ENCODE measurements at places on chromosomes 2 and 18. TPM values are rescaled to one million over a fixed set of nuclear protein-coding genes. Genes with fewer than 3 reads are reported as not detected.

Gene ALPI
- not detected for total RNA-seq

DNA sequence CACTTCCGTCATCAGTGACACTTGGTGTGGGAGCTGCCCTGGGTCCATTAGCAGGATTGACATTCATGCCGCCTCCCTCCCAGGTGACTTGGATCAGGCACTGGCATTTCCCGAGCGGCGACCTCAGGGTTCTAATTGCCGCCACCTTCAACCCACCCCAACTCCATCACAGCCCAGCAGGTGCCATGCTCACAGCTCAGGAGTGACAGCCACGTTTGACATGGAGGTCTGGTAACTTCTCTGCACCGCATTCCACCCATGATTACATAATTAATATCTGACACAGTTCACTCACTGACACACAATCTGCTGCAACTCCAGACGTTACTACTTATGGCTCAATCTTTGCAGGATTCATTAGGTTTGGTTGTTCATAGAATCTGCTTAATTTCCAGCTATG lies 450.9 kb upstream of the MYT1L start:
- no peak for DNase-seq
- H3K4me3 ChIP-seq, result no peak overlapping the region
- 0 out of 2 replicates have a peak, but pooled peaks cover 12% of the 10 kb centered on the region for H3K27me3 ChIP-seq
- H3K36me3 ChIP-seq, result no peaks in the 10 kb centered on the region
- no peaks in the 10 kb centered on the region for H3K4me1 ChIP-seq
- no peak overlapping the region for H3K27ac ChIP-seq

Gene CMPK2
- 1.5 TPM for total RNA-seq

Gene MROH2A
- not detected for total RNA-seq

Gene SCN9A
- total RNA-seq, result 0.07 TPM

DNA sequence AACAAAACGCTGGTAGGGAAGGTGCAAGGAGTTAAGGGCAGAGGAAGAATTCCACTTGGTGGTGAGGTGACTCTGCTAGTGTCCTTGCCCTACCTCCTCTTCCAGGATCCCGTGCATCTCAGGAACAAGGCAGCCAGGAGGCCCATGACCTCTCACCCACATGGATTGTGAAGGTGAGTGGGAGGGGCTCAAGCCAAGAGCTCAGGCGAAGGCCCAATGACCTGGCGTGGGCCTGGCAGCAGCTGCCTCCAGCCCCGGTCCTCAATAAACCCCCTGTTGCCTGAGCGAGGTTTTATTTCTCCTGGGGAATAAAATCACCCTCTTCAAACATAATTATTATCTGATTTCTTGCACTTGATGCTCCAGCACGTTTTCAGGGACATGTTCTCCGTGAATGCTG lies 28.2 kb downstream of the LAMA1 start:
- no peak for DNase-seq
- H3K27ac ChIP-seq, result no peak overlapping the region
- no peaks in the 10 kb centered on the region for H3K27me3 ChIP-seq
- no peaks in the 10 kb centered on the region for H3K4me1 ChIP-seq
- H3K36me3 ChIP-seq, result no peaks in the 10 kb centered on the region
- no peak overlapping the region for H3K4me3 ChIP-seq

GRCh38 chr2:219252570-219252899 lies 508 bp upstream of the TUBA4B start:
- DNase-seq, result no peak
- H3K27ac ChIP-seq, result peak overlapping the region; percentile 55
- peaks cover 5% of the 10 kb centered on the region for H3K27me3 ChIP-seq

- no peaks in the 10 kb centered on the region for H3K36me3 ChIP-seq
- H3K4me3 ChIP-seq, result no peak overlapping the region
- H3K27ac ChIP-seq, result no peak overlapping the region
- H3K27me3 ChIP-seq, result no peaks in the 10 kb centered on the region
Measured at GRCh38 chr2:105796131-105796638, 51.5 kb downstream of the NCK2 start.

Gene PAIP2B
- 5.9 TPM for total RNA-seq

DNA sequence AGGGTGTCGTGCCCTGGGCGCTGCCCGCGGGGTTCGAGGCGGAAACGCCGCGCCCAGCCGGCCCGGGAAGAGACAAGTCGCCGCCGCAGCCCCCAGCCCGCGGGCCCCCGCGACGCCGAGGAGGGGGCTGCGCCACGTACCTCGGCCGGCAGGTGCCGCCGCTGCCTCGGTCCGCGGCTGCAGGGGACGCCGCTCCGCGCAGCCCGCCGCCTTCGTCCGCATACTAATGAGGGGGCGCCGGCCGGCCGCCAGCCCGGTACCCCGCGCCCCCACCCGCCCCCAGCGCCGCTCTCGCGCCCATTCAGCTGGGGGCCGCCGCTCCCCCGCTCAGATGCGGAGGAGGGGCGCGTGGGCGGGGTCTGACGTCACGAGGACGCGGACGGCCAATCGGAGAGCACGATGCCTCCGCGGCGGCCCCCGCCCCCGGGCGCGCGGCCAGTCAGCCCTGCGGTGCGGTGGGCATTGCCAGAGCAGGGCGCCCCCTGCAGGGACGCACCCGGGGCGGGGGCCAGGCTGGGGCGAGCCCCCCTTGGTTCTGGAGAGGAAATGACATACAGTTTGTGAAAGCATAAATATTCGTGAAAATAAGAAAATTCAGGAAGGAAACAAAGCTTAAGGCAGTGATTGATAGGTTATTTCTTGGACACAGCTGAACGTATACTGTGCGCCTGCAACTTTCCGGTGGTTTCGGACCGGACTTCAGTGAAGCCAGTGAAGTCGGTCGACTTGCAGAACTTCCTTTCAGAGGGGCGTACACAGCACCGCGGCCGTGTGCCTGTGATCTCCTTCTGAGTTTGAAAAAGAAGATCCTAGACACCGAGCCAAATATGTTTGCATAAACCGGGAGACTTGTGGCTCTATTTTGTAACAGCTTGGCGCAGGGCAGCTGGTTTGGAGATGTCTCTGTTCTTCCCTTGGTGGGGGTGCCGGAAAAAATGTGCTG lies at the start of gene ST3GAL5:
ST3GAL5 (minus strand) TSS at position 307 of the 943 bp plus-strand sequence; CDS start at position 222, 85 bp downstream.
- H3K4me3 ChIP-seq, result peak within 1 kb of the TSS; percentile 85
- H3K4me1 ChIP-seq, result peaks cover 36% of the 10 kb centered on the region
- H3K36me3 ChIP-seq, result no peaks in the 10 kb centered on the region

GRCh38 chr2:10331027-10331701 lies 28.5 kb downstream of the HPCAL1 start:
- no peaks in the 10 kb centered on the region for H3K27me3 ChIP-seq
- H3K4me3 ChIP-seq, result peak overlapping the region; percentile 45
- DNase-seq, result peak; percentile 39
- H3K27ac ChIP-seq, result peak overlapping the region; percentile 53
- H3K36me3 ChIP-seq, result no peaks in the 10 kb centered on the region
- peaks cover 68% of the 10 kb centered on the region for H3K4me1 ChIP-seq

DNA sequence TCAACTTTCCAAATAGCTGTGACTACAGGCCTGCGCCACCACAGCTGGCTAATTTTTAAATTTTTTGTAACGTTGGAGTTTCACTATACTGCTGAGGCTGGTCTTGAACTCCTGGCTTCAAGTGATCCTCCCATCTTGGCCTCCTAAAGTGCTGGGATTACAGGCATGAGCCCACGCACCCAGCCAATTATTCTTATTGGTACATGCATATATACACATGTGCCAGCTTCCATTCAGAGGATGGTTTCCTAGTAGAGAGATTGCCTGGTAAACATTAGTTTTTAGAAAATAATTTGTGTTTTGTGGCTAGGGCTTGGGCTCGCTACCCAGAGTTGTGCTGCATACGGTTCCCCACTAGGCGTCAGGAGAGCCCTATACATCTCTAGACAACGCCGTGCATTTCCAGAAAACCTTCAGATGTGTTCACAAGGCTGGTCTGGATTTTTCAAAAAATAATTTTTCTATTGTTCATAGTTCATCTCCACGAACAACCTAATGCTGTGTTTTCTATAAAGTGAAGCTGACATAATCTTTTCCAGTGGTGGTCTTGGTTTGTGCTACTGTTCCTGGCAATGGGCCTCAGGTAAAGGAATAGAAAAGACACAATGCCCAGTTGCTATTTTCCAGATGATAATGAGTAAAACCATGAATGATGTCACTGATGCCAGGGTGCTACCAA lies 14.6 kb upstream of the AFG3L2 start:
- peaks cover 24% of the 10 kb centered on the region for H3K4me1 ChIP-seq
- no peak overlapping the region for H3K4me3 ChIP-seq
- peak; percentile 52 for DNase-seq
- H3K27me3 ChIP-seq, result no peaks in the 10 kb centered on the region
- no peaks in the 10 kb centered on the region for H3K36me3 ChIP-seq
- H3K27ac ChIP-seq, result no peak overlapping the region

DNA sequence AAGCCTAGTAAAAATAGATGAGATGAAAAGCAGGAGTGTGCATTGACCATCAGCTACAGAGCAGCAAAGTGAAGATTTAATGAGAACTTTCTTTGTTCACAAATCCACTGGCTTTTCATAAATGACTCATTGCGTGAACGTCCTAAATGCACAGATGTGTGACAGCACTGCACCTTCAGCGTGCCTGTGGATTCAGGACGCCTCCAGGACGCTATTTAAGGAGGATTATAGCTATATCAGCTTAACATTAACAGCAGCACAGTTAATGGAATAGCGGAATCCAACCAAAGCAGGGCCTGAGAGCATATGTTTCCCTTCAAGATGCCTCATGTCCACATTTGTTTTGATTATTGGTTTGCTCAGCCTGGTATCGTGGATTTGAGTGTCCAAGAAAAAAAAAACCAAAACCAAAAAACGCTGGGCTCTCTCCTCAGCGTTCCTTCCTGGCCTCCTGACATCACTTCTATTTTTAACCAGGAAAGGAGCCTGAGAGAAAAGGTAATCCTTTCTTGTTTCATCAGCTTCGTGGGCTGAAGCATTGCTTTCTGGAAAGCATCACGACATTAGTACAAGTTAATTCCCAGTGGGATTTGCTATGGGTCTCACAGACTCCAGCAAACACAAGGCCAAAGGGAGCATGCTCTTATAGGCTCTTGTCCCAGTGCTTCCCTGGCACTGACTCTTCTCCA lies 447.0 kb upstream of the SMIM21 start:
- H3K4me1 ChIP-seq, result no peaks in the 10 kb centered on the region
- no peak for DNase-seq
- H3K27me3 ChIP-seq, result 0 out of 2 replicates have a peak, but pooled peaks cover 4% of the 10 kb centered on the region
- no peak overlapping the region for H3K27ac ChIP-seq

DNA sequence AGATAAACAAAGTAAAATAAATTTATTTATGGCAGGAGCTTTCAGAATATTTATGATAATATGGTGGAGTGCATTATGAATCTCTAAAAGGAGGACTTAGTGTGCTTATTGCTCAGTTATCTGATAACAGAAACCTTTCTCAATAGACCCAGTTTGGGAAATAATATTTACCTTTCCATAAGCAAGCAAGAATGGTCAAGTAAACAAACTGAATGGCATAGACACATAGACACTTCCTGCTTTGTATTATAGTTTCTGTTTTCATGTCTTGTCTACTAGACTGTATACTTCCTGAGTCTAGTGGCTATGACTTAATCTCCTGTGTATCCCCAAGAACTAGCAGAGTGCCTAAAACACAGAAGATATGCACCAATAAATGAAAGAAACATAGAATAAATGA lies 87.8 kb downstream of the UPP2 start:
- peaks cover 11% of the 10 kb centered on the region for H3K4me1 ChIP-seq
- H3K27me3 ChIP-seq, result peaks cover 11% of the 10 kb centered on the region
- no peak overlapping the region for H3K4me3 ChIP-seq
- no peak for DNase-seq

DNA sequence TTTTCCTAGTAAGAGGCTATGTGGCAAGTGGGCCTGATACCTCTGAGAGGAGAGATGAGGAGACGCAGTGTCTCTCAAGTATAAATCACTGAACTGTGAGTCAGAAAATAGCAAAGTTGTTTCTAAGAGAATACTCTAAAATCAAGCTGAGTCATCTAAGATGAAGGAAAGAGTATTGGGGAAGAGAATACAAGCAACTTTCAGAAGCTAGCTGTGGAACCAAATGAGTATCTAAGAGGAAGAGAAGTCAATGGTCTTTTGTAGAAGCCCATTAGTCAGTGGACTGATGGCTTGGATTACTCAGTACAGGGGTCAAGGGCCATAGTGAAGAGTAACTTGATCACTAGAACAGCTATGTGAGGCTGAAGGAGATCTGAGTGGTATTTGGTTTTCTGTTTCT lies 2.7 kb upstream of the DCC start:
- no peak overlapping the region for H3K27ac ChIP-seq
- H3K27me3 ChIP-seq, result no peaks in the 10 kb centered on the region
- no peak overlapping the region for H3K4me3 ChIP-seq
- no peaks in the 10 kb centered on the region for H3K36me3 ChIP-seq

DNA sequence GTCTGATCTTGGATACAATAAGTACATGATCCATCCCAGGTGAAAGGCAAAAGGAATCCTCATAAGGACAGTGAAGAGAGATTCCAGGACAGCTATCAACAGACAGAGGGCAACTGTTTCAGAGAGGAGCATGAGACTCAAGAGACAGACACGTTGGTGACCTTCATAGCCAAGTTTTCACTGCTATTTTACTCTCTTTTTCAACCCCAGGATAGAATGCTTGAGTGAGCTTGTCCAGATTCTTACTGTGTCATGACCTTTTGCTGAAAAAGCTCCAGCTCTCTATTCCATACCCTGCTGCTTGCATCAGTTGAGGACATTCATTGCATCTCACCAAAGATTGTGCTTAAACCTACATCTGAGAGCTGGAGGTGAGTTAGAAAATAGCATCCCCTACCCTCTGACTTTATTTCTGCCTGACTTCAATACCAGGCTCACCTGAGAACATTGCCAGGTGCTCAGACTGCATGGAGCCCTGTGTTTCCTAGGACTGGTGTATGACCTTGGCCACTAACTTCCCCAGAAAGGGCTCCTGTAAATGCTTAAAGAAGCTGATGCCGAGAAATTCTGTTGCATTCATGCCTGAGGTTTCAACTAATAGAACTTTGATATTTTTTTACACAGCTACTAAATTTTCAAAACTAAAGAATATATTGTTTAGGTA lies 70.4 kb upstream of the TMEM17 start:
- peaks cover 64% of the 10 kb centered on the region for H3K4me1 ChIP-seq
- H3K27ac ChIP-seq, result peak overlapping the region; percentile 98
- H3K27me3 ChIP-seq, result no peaks in the 10 kb centered on the region
- DNase-seq, result no peak

Gene CHAC2
- total RNA-seq, result 8.4 TPM
